ENCODE measurements at places on chromosomes 11 and 22.

- peak; percentile 95 for DNase-seq
These were observed at the start of gene TMEM25 for GRCh38 chr11:118530683-118531596. Gene TMEM25 (plus strand): TSS chr11:118531192. CDS start chr11:118531802, 610 bp downstream.

GRCh38 chr22:31870890-31871289 lies 73.4 kb upstream of the YWHAH start:
- no peak for DNase-seq

- DNase-seq = no peak
These were observed 29.2 kb downstream of the USP35 start for GRCh38 chr11:78217650-78218541.

- no peak for DNase-seq
These were observed 46.0 kb downstream of the PIWIL4 start for GRCh38 chr11:94613120-94613519.

All from GM13977 (cell line).